ENCODE measurements at places on chromosomes 5 and 9.

DNA sequence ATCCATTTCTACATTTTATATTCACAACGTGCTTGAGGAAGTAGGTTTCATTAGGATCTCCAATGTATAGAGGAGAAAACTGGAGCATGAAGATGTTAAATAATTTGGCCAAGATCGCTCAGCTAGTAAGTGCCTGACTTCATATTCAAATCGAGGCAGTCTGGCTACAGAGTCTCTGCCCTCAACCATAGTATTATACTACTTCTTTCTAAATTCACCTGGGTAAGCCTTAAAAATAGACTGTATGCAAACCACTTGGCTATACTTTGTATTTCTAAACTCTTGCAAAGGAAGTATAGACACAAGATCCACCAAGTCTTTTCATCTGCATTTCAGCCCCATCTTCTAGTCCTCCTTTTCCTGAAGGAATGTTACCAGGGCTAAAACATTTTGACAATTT, 232.0 kb downstream of the PLK2 start:
- no peak for DNase-seq

DNA sequence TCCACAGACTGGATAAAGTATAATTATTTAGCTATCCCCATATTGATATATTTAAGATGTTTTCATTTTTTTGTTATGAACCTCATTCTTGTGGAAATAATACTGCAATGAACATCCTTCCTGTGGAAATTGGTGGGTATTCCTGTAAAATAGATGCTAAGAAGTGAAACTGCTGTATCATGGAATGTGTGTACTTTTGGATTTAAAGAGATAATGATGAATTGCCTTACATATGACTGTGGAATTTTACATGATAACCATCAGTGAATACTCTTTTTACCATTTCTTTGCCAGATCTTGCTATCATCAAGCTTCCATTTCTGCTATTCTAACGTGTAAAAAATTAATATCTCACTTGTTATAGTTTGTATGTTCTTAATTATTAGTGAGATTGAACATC, 847.9 kb downstream of the EFNA5 start:
- no peak for DNase-seq

DNA sequence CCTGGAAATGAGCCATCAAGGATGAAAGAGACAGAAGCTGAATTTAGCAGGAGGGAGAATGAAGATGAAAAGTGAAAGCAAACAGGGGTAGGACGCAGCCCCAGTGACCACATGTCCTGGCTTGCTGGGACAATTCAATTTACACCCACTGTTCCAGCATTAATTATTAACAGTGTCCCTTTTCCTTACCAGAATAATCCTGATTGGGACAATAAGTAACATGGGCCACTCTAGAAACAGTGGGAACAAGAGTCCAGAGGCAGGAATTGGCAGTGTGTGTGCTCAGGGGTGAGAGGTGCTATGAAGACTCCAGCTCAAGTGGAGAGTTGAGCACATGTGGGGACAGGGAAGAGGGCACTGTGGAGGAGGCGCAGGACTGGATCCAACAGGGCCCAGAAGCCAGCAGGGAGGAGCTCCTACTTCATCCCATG, 147.1 kb downstream of the C5orf15 start:
- DNase-seq = no peak

GRCh38 chr9:38405785-38406184, 13.3 kb downstream of the ALDH1B1 start:
- no peak for DNase-seq

DNA sequence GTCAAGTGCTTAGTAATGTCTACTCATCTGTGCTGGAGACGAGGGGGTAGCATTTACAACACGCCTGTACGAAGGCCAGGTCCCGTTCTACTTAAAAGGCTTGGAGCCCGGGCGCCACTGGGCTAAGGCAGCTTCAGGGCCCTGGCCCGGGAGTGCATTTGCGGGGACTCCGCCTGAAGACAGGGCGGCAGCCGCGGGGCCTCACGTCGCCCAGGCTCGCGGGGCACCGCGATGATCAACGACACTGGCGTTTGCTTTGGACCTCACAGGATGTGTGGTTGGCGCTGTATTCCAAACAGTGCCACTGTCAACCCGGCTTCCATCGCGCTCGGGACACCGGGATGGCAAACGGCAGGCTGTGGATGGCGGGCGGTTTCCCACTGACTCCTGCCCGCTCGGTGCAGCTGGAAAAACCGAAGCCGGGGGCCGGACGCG, 1.1 kb upstream of the TENT4A start:
- DNase-seq = peak; percentile 39

GRCh38 chr9:71901695-71902597, 9.0 kb downstream of the ABHD17B start:
- DNase-seq = no peak

GRCh38 chr5:125756456-125756855, 666.8 kb upstream of the GRAMD2B start:
- no peak for DNase-seq

- DNase-seq = no peak
These were observed 1146.9 kb upstream of the DMAC1 start for GRCh38 chr9:8946461-8946860.

- no peak for DNase-seq
These were observed 164.8 kb downstream of the EFNA5 start for GRCh38 chr5:107505763-107506534.

- no peak for DNase-seq
These were observed 235.3 kb downstream of the CRB2 start for GRCh38 chr9:123591283-123591682.

GRCh38 chr9:89021154-89021803, 30.0 kb downstream of the S1PR3 start:
- DNase-seq = no peak

- DNase-seq = no peak
These were observed 3.4 kb downstream of the PBX3 start for GRCh38 chr9:125750627-125751011.

DNA sequence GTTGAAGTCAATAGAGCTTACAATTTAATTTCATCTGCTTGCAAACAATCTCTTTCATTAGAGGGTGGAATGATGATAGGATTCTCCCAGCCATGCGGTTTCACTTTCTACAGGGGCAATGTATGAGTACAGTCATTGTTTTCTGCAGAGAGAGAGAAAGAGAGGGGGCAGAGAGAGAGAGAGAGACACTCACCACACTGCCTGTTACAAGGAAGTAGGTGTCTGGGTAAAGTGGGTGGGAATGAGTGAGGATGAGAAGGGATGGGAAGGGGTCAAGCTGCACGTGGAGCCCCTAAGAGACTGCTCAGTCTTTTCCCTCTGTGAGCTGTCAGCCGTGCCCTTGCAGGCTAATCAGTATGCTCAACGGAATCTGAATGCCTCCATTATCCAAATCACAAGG, 454.3 kb downstream of the KDM4C start:
- DNase-seq = no peak

- DNase-seq = no peak
These were observed 36.6 kb downstream of the COL15A1 start for GRCh38 chr9:98980291-98980690.

DNA sequence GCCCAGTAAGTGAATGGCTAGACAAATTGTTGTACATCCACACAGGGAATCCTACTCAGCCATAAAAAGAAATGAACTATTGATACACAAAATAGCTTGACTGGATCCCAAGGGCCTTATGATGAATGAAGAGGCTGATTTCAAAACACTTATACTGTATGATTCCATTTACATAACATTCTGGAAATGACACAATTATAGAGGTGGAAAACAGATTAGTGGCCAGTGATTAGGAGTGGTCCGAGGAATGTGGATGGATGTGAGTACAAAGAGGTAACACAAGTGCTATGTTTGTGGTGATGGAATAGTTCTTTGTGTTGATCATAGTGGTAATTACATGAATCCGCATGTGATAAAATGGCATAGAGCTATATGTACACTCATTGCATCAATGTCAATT, 4.7 kb upstream of the UBLCP1 start:
- no peak for DNase-seq

DNA sequence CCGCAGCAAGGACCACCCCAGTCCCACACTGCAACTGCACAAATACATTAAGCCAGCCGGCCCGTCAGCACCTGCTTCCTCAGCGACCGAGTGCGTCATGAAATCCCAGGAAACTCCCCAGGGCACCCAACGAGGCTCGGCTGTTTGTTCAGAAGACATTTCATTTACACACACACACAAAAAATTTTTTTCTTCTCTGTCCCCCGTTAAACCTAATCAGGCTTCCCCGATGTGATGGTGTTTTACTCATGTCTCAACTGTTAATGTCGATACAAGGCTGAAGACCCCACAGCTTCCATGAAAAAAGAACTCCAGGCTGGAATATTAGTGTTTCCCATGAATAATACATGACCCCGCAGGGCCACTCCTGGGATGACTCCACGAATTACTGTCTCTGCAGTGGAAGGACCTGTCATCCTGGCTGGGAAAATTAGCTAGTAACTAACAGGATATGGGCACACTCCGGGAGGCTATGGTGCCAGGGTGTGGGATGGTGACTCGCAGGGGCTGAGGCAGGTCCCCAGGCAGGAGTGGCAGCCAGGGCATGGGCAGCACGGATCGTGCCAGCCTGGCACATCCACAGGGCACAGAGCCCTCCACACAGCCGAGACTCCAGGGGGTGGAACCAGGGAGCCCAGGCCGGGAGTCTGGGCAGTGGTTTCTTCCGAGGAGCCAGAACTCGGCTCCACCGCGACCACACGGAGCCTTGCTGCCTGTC, 102.4 kb downstream of the VAV2 start:
- DNase-seq = no peak

DNA sequence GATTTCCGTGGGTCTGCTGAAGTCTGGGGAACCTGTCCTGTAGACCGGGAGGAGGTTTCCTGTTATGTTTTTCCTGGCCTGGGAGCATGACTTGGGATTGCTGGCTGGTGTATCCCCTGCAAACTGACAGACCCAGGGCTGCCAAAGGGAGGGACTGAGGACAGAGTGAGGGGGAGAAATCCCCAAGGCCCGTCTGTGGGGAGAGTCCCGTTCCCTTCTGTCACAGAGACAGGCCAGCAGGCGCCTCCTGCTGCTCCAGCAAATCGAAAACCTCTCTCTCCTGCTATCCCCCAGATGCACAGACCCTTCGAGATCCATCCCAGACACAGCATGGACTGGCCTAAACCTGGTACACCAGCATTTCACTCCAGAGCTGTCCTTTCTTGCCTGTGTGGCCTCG, 56.2 kb upstream of the ALDH1B1 start:
- no peak for DNase-seq

- no peak for DNase-seq
These were observed 139.6 kb upstream of the PHYKPL start for GRCh38 chr5:178372142-178372571.

DNA sequence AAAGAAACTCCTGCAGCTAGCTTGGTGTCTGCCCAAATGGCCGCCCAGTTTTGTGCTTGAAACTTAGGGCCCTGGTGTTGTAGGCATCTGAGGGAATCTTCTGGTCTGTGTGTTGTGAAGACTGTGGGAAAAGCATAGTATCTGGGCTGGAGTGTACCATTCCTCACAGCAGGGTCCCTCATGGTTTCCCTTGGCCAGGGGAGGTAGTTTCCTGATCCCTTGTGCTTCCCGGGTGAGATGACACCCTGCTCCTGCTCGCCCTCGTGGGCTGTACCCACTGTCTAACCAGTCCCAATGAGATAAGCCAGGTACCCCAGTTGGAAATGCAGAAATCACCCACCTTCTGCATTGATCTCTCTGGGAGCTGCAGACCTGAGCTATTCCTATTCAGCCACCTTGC, 182.8 kb downstream of the GDNF start:
- no peak for DNase-seq

GRCh38 chr9:36207546-36208012, 16.9 kb downstream of the CLTA start:
- no peak for DNase-seq

DNA sequence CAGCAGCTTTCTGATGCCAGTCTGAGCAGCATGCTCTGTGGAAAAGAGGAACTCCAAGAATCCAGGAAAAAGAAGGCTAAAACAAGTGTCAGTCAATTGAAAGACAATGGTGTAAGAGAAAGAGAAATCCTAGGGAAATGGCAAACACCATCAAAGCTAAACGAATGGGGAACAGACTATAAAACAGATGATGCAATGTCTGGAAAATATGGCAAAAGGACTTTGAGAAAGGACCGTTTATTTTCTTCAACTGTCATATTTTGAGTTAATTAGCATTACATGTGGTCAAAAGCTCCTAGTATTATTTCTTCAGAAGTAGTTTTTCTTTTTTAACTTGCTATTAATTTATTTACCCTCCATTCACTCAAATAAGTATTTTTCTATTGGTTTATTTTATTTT, 465.2 kb downstream of the LRRC70 start:
- DNase-seq = no peak

GRCh38 chr9:19967216-19967887, 178.5 kb upstream of the SLC24A2 start:
- DNase-seq = no peak

- no peak for DNase-seq
These were observed 187.0 kb upstream of the TRPM3 start for GRCh38 chr9:71308454-71308853.

- peak; percentile 44 for DNase-seq
These were observed 5.1 kb upstream of the CDX1 start for GRCh38 chr5:150161242-150162141.

DNA sequence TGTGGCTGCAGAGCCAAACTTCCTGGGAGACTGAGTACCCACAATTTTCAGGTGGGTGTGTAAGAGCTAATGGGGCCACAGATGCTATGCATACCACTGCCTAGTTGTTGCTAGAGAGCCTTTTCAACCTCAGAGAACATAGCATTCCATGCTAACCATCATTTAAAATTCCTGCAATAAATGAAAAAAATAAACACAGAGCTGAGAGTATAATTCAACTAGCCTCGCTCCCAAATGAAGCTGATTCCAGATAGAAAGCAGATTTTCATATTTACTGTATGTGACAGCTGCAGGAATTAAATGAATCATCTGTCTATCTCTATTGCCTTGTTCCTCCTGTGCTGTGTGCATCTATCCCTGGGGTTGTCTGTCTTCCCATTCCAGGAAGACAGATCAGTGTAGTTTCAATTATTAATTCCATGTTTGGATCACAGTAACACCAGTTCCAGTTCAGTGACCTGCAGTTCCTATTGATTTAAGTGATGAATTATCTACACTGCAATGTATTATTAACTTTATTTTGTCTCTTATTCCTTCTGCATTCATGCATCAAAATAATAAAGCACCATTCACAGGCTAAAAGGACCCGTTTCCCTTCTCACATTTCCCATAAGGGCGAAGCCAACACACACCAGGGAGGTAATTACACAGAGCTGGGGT, 324.5 kb downstream of the SLIT3 start:
- no peak for DNase-seq

GRCh38 chr9:84819491-84819991, 150.0 kb downstream of the NTRK2 start:
- no peak for DNase-seq

- no peak for DNase-seq
These were observed 53.9 kb downstream of the ZNF474 start for GRCh38 chr5:122183098-122183787.

- no peak for DNase-seq
These were observed 20.0 kb downstream of the APC start for GRCh38 chr5:112757468-112758208.

- DNase-seq = no peak
These were observed 217.5 kb downstream of the DCP2 start for GRCh38 chr5:113194125-113194524.

Data from stimulated activated CD8-positive, alpha-beta memory T cell treated with anti-CD3 and anti-CD28 coated beads, Interleukin-7, amount 100 ng/mL, for 4 hours (primary cell).